Hepatocyte (in vitro differentiated cells): ENCODE measurements at places on chromosomes 4 and X.

GRCh38 chr4:6460876-6461275, 11.5 kb downstream of the PPP2R2C start:
- no peak for DNase-seq

GRCh38 chr4:163622379-163623035, 128.0 kb downstream of the TMA16 start:
- DNase-seq = no peak

- DNase-seq = peak; percentile 77
These were observed 27.2 kb downstream of the HTR2C start for GRCh38 chrX:114611018-114611619.

- DNase-seq = no peak
These were observed 93.8 kb downstream of the SOWAHB start for GRCh38 chr4:76804096-76804495.

DNA sequence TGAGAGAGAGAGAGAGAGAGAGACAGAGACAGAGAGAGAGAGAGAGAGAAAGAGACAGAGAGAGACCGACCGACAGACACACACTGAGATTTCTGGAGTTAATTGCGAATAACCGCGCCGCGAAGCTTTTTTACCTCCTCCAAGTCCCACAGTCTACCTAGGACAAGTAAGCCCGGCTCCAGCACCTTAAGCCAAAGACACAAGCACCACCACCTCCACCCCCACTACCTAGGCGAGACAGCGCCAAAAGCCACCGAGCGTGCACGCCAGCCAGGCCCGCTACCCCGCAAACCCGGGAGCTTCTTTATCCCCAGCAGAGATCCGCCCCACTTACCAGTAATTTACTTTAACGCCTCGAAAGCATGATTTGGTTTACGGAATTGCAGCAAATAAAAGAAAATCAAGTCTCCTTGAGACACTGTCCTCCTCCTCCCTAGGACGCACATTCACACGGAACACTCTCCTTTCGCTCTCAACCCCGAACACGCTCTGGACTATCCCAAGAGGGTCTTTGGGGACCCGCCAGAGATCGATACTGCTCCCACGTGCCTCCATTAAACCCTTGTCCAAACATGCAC, 649.6 kb upstream of the DIPK2B start:
- peak; percentile 17 for DNase-seq

DNA sequence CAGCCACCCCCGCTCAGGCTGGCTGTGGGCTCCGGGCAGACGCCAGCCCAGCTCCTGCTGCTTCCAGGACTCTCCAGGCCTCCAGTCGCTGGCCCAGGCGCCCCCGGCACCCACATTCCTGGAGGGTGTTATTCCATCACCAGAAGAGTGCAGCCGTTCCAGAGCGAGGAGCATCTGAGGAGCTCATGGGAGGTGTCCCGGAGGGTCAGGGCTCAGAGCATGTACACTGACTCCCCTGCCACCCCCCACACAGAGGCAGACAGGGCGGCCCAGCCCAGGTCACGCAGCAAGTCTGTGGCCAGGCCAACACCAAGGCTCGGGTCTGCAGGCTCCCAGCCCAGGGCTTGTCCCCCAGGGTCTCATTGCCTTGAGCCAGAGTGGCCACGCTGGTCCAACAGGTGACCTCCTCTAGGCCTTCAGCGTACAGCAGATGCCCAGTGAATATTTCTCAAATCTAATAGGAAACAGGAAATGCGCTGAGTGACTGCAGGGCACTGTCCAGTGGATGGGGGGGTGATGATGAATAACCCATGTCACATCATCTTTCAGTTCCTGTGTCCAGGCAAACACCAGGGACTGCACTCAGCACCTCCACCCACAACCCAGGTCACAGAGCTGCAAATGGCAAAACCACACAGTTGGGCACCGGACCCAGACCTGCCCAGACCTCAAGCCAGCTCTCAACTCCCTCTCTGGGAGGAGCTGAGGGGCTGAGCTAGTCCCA, 37.2 kb downstream of the ABLIM2 start:
- DNase-seq = no peak

DNA sequence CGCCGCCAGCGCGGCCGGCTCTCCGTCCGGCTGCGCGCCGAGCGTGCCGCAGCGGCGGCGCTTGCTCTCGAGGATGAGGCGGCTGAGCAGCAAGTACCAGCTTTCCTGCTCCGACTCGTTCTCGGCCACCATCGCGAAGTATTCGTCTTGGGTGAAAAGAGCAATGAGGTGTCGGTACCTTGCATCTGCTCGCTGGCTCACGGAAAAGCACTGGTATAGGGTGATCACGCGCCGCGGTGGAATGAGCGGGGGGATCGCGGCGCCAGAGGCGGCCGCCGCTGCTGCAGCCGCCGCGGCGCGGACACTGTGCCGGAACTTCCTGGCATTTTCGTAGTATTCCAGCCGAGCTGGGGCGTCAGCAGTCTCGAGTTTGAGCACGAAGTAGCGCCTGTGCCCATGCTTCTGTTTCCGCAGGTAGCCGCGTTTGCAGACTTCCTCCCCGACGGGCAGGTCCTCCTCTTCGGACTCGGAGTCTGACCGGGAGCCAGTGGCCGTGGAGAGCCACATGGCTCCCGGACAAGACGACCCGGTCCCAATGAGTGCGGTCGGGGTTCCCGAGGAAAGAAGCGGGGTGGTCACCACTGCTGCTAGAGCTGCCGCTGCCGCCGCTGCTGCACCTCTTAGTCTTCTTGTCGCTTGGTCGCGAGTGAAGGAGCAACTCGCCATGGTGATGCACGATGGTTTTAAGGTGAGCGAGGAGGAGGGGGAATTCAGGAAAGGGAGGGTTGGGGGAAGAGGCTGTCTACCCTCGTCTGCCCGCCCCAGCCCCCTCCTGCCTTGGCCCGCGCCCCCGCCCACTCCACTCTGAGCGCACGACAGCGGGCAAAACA, 469 bp downstream of the IRS4 start:
- DNase-seq = peak; percentile 19

DNA sequence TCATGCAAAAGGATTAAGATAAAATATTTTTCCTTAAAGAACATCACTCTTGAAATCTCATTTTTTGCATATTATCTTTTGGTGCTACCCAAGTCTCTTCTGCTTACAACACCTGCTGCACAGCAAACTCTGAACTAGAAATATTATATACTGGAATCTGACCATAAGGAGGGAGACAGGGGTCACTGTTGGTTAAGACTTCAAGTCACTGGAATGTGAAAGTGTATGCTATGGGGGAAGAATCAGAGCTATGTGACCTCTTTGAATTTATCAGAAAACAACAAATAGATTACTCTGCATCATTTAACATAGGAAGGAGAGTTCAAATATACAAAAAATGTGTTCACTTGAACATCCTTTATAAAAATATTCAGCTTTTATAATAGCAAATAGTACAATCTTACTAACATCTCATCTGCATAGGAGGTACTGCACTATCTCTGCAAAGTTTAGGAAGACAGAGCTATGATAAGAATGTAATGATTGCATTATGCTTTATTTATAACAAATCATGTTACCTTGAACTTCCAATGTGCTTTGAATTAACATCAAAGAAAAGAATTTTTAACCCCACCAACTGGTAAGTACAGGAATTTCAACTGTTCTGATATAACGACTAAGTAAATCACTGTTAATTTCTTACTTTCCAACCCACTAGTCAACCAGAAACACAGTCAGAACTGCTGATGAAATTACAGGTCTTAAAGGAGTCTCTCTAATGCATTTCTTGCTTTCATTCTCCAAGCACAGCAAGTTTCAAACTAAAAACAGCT, 69.8 kb downstream of the ZNF827 start:
- no peak for DNase-seq

DNA sequence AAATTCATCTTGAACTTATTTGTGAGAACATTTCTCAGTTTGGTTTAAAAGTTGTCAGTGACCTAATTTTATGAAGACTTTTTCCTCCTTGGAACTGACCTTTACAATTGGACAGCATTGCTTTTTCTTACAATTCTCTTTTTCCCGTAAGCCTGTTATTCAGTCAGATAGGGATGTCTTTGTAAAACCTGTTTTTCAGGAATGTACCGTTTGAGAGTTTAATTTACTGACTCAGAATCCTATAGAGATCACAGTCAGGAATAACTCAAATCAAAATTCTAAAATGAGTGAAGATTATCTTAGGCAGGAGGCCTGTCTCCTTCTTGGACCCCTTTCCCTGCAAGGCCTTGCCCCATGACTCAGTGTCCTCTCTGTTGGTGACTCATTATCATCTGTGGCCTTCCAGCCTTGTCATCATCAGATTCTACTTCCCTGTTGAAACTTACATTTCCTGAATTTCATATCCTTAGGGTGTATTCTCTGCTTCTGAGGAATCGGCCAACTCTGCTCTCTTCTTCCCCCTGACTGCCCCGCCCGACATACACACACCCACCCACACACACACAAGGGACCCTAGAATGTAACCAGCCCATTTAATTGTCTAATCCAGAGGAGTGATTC, 99.8 kb downstream of the ARHGAP10 start:
- DNase-seq = peak; percentile 61

- no peak for DNase-seq
These were observed 14.7 kb upstream of the KLHL8 start for GRCh38 chr4:87235020-87235671.

DNA sequence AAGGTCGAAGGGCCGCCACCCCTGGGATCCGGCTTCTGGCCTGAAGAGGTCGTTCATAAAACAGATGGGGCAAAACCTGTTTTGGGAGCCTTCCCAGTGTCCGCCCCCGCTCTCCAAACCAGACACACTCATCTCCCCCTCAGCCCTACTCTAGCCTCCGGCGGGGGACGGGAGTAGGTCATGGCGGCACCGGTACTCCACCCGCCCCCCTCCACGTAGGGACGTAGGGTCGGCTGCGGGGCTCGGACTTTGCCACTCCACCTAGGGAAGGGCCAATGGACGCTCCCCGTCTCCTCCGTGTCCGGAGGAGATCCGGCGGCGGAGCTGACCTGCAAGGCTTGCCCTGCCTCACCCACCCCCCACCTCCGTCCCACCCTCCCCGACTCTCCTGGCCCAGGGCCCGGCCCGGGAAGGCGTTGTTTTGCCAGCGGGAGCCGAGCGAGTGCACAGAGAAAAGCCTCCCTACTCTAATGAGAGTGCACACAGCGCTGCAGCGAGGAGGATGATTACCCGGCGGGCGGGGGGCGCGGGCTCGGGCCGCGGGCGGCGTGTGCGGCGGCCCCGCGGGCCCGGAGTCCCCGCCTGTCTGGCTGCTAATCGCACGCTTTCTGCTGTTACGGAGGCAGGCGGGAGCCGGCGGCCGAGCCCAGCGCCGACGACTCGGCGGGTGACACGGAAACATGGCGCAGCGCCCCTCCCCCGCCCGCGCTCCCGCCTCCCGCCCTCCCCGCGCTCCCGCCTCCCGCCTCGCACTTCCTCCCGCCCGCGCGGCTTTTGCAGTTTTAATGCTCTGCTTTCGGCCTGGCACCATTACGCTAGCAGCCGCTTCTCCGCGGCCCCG, 8.3 kb upstream of the BCOR start:
- DNase-seq = peak; percentile 91

DNA sequence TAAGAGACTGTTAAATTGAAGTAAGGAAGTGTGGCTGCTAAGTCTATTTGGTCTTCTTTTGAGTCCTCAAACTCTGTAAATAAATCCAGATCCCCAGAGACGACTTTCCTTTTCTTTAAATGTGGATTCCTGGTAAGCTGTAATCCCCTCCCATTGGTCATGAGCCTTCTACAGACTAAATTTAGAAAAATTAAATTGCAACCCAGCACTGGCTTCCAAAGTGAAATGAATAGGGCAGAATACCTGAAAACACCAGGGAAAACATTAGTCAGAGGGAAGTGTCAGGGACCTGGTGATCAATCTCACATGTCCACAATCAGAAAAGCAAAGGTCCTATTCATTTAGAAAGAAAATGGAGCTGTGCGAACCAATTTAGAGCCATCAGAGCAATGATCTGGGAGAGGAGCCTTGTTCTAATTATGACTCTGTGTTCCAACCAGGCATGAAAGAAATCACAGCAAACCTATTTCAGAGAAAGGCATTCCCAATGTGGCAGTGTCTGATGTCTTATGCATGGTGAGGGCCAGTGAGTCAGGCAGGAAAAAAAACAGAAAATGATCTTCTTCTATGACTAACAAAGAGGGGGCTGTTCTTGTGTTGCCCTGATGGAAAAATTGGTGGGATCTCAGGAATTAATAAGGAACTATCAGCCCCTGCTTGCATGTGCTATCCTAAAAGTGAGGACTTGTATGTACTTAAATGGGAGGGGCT, 19.8 kb upstream of the CCDC149 start:
- no peak for DNase-seq

DNA sequence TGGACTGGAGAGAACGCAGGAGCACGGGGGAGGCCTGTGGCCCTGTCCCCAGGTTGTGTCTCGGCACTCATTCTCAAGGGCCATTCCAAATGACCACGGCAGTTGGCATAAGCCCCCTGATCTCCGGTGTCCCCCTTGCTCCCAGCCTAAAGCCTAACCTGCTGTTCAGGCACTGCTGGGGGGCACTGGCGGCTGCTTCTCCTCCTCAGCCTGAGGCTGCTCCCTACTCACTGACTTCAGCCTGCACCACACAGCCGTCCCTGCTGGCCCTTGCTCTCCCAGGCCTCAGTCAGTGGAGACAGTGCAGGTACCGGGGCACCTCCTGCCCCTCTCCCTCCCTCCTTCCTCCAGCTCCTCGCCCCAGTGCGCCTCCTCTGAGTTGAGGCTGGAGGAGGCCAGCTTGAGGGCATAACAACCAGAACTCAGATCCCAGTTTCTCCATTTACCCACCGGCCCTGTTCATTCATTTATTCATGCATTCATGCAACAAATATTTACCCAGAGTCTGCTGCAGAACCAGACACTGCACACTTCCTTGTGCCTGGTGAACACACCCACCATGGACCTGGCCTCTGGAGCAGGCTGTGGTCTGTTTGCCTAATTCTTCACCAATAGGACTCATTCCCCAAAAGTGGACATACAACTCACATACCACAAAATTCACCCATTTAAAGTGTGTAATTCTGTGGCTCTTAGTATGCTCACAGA, 65.0 kb downstream of the CPZ start:
- DNase-seq = no peak

DNA sequence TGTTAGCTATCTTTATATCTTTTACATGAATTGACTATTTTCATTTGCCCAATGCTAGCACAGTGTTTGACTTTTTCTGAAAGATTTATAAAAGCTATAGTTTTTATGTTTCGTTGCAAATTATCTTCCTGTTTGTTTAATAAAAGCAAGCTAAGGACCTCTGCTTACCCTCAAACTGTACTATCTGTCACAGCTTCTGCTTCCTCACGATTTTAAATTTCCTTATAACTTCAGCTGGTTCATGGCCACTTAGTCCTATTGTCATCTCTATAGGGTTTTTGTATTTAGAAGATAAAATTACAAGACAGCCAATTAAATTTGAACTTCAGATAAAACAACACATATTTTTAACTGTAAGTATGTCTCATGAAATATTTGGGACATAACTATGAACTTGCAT, 494.0 kb downstream of the PDGFC start:
- no peak for DNase-seq

- DNase-seq = no peak
These were observed 17.5 kb upstream of the FAM241A start for GRCh38 chr4:112127803-112128202.

DNA sequence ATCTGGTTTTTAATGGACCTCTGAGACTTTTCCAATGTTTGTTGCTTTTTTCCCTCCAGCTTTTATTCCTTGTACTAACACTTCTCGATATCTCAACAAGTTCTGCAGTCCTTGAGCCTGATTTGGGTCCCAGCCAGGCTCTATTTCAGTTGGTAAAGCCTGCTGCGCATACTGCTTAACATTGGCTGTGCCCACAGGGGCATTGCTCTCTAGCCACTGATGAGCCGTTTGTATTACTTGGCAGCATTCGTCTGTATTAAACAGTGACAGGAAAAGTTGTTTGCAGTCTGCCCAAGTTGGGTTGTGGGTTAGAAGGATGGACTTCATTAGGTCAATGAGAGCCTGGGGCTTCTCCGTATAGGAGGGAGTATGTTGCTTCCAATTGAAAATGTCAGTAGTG, 59.6 kb upstream of the XAGE1B start:
- no peak for DNase-seq
